Testis (tissue), 5 donors: ENCODE measurements at places on chromosomes 1 and 21. TPM values are rescaled to one million over a fixed set of nuclear protein-coding genes. Genes with fewer than 3 reads are reported as not detected.

The SLC6A9 gene
- 1.7 TPM for total RNA-seq

The ATG4C gene
- 10.2 TPM for total RNA-seq

The STXBP3 gene
- 59.6 TPM for total RNA-seq

The KCNJ6 gene
- total RNA-seq, result 0.25 TPM
